Stimulated activated CD4-positive, alpha-beta T cell treated with anti-CD3 and anti-CD28 coated beads, TNF-alpha, amount 100 ng/mL, for 24 hours (primary cell): ENCODE measurements at places on chromosomes 6 and 20.

GRCh38 chr6:38720295-38720694, 5.2 kb downstream of the DNAH8 start:
- no peak for DNase-seq

DNA sequence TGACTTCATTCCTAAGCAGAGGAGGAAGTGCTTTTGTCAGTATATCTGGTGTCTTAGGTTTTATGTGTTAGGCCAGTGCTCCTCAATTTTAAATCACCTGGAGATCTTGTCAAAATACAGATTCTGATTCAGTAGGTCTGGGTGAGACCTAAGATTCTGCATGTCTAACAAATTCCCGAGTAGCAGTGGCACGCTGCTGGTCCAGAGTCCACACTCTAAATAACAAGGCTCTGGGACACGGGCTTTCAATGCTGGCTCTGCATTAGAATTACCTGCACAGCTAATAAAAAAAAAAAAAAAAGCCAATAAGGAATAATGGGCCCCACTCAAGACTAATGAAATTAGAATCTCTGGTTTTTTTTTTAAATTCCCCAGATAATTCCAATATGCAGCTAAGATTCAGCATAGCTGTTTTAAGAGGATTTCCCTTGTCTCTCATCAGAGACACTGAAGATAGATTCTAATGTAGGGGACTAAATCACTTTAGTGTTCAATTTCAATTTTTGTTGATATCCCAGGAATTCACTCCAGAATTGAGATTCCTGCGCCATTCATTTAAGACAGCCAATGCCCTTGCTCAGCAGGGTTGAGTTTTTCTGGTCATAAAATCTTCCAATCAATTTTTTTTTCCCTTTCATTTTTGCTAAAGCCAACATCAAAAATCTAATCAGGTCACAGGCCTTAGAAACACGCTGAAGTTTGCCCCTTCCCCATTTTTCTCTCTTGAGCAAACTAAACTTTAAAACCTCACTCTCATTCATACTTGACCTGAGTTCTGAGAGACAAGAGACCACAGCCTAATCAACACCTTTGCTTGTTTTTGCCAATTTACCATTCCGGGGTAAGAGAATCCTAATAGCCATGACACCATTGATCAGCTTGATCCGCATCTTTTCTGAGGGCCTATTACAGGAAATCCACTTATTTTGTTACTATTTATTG, 2.4 kb downstream of the TDP2 start:
- DNase-seq, result no peak

GRCh38 chr6:113411011-113411410, 446.1 kb upstream of the MARCKS start:
- DNase-seq, result no peak

DNA sequence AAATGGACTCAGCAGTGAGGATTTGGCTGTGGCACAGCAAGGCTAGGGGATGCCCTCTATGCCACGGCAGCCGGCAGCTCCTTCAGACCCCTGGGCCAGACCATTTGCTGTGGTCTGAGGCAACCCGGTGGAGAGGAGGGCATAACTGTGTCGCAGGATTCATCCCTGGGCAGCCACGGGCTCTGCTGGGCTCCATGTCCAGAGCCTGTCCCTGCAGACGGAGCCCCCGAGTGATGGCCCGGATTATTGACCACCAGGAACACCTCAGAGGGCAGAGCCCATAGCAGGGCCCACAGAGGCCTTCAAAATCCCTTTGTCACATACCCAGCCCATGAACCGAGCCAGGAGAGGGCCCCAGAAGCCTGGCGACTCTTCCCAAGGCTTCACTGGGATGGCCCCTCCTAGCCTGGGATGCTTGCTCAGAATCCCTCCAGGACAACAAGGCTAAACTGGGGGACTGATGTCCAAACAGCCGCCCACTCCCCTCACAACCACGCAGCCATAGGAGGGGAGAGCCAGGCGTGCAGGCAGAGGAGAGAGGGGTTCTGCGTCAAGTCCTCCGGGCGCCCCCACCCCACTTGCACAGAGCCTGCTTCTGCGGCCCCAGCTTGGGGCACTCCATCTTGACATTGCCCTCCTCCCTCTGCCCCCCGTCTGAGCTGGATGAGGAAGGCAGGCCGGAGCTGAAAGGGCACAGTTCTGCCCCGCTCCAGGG, 68.2 kb upstream of the AFDN start:
- DNase-seq, result no peak

- DNase-seq, result no peak
Measured at GRCh38 chr20:53657279-53657678, 63.6 kb upstream of the ZNF217 start.

DNA sequence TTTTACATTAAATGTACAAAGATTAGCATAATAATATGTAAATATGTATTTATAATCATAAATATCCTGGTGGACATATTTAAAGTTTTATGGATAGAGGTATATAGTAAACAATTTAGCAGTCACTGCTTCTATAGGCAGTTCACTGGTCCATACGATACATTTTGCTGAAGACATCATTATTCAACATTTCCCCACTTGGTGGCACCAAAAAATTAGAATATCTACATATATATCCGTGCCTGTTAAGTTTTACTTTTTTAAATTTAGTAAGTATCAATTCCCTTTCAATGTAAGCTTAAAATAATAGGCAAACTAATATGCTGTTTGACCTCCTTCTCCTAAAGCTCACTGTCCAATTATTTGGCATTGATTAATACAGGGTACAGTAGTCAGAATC, 64.2 kb downstream of the LMBRD1 start:
- no peak for DNase-seq

DNA sequence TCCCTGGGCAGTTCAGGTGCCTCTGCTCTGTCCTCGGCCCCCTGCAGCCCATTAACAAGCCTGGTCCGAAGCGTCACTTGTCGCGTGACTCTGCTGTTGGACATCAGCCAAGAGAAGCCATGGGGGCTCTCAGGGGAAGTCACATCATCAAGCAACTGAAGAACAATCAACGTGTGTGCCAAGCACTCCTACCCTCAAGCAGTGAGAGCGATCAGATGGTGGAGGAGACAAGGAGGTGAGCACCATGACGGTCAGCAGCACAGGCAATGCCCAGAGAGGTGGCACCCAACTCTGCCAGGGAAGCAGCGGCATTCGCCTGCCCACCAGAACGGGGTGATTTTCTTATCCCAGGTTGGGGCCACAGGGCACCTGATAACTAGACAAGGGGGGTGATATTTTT, 132.7 kb downstream of the AGPAT4 start:
- no peak for DNase-seq

DNA sequence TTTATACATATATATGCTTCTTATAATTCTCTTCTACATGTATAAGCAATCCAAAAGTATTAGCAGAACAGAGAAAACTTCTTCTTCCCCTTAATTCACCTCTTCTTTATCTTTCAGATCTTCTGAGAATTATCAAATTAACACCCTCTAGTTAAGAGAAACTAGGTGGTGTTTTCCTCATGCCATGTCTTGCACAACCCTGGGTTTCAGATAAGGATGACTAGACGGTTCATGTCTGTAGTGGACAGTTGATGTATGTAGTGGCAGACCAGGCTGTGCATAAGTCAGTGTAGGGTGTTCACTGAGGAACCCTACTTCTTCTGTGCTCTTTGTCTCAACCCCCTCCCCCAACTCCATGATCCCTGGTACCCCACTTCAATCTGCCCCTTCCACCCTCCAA, 187.3 kb downstream of the SAMD5 start:
- DNase-seq, result no peak

- DNase-seq, result peak; percentile 32
Measured at GRCh38 chr6:111482188-111482958, 645 bp downstream of the REV3L start.

DNA sequence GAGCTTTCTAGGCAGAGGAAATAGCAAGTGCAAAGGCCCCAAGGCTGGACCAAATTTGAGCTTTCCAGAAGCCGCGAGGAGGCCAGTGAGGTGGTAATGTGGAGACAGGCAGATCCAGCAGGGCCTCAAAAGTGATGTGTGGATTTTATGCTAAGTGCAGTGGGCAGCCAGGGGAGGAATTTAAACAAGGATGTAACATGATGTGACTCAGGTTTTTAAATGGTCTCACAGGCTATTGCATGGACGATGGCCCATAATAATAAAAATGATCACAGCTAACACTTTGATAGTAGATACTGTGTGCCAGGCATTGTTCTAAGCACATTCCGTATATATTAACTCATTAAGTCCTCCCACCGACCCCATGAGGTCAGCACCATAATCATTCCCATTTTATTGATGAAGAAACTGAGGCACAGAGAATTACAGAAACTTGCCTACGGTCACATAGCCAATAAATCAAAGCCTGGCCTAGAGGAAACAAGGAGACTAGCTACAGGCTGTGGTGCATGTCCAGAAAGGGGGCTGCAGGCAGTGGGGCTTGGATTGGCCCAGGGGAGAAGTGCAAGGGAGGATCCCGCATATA, 18.0 kb upstream of the PREX1 start:
- no peak for DNase-seq

DNA sequence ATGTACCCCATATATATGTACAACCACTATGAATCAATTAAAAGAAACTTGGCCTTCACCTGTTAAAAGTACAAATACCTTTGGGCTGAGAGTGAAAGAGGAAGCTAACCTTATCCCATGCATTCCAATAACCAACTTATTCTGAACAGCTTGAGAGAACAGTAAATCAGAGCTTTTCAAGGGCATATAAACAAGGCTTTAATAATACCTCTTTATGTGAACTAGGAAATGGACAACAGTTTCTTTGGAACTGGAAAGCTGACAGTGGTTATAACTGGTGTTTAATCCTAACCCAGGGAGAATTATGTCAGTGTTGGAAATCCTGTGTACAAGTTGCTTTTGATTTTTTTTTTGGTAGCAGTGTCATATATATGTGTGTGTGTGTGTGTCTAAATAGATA, 170.5 kb downstream of the TFAP2B start:
- DNase-seq, result no peak

DNA sequence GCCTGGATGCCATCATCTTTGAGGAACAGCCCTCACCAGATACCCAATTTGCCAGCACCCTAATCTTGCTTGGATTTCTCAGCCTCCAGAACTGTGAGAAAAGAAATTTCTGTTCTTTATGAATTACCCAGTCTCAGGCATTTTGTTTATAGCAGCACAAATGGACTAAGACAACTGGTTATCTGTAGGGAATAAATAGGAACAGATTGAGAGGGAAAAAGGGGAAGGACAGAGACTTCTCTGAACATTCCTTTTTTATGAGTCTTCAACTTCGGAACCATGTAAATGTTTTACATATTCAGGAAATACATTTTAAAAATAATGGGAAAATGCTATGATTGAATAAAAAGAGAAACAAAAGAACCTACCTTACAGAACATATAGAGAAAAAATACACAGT, 20.9 kb downstream of the KCTD20 start:
- DNase-seq, result no peak

DNA sequence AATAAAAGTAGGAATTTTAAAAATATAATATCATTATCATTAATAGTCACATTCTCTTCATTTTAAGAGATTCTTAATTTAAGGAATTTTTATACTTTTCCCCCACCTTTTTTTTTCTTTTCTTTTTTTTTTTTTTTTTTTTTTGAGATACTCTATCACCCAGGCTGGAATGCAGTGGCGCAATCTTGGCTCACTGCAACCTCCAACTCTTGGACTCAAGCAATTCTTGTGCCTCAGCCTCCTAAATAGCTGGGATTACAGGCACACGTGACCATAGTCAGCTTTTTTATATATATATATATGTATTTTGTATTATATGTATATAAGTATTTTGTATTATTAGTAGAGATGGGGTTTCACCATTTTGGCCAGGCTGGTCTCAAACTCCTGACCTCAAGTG, 457.7 kb downstream of the CDKAL1 start:
- no peak for DNase-seq

DNA sequence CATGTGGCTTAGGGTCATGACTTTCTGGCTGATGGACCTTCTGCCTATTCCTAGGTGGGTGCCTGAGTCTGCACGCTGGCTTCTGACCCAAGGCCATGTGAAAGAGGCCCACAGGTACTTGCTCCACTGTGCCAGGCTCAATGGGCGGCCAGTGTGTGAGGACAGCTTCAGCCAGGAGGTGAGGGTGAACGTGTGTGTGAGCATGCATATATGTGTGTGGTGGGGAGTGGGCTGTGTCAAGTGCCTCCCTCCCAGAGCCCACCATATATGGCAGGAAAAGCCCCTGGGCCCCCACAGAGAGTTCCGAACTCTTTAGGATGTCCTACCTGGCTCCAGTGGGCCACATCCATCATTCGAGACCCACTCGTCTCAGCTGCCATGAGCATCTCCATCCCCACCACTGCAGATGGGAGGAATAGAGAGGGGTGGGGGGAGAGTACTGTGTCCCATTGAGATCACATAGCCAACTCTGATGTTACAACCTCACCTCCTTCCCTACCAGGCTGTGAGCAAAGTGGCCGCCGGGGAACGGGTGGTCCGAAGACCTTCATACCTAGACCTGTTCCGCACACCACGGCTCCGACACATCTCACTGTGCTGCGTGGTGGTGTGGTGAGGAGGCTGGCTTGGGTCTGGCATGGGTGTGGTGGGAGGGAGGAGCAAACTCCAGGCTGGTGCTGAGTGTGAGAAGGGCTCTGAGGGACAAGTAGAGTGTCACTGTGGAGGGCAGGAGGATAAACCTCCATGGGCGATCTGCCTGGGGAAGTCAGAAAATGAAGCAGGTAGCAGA, 3.2 kb downstream of the SLC22A7 start:
- DNase-seq, result no peak

- DNase-seq, result no peak
Measured at GRCh38 chr6:168909288-168909687, 344.4 kb downstream of the THBS2 start.

- DNase-seq, result no peak
Measured at GRCh38 chr6:154504865-154505449, 5.5 kb downstream of the CNKSR3 start.

- DNase-seq, result no peak
Measured at GRCh38 chr20:37994512-37994911, 38.7 kb downstream of the TTI1 start.

DNA sequence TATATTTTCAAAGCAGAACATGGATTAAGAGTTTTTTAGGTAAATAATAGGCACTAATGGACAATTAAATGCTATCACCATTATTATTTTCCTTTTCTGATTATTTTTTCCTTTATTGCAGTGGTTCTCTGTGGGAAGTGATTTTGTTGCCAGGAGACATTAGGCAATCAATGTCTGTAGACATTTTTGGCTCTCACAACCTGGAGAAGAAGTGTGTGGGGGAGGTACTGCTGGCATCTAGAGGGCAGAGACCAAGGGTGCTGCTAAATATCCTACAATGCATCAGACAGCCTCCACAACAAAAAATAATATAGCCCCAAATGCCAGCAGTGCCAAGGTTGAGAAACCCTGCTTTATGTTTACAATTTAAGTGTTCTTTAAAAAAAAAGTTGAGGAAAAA, 8.3 kb downstream of the IFNGR1 start:
- DNase-seq, result no peak

- DNase-seq, result no peak
Measured at GRCh38 chr20:5890773-5891441, 59.4 kb downstream of the TRMT6 start.

GRCh38 chr6:73823832-73824231, 127.8 kb downstream of the CD109 start:
- no peak for DNase-seq

DNA sequence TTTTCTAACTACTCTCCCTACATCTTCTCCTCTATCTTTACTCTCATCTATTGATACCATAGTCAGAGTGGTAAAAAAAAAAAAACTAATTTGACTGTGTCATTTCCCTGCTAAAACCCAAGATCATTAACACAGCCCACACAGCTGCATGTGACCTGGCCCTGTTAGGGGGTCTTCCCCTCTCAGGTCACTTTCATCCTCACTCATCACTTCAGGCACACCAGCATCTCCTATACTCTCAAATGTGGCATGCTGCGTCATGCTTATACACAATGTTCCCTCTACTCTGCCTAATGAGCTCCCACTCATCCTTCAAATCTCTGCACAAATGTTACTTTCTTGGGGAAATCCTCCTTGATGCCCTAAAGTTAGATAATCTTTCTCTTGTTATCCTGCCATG, 86.8 kb downstream of the CDK19 start:
- DNase-seq, result no peak
